ENCODE measurements at places on chromosomes 1 and 21.

DNA sequence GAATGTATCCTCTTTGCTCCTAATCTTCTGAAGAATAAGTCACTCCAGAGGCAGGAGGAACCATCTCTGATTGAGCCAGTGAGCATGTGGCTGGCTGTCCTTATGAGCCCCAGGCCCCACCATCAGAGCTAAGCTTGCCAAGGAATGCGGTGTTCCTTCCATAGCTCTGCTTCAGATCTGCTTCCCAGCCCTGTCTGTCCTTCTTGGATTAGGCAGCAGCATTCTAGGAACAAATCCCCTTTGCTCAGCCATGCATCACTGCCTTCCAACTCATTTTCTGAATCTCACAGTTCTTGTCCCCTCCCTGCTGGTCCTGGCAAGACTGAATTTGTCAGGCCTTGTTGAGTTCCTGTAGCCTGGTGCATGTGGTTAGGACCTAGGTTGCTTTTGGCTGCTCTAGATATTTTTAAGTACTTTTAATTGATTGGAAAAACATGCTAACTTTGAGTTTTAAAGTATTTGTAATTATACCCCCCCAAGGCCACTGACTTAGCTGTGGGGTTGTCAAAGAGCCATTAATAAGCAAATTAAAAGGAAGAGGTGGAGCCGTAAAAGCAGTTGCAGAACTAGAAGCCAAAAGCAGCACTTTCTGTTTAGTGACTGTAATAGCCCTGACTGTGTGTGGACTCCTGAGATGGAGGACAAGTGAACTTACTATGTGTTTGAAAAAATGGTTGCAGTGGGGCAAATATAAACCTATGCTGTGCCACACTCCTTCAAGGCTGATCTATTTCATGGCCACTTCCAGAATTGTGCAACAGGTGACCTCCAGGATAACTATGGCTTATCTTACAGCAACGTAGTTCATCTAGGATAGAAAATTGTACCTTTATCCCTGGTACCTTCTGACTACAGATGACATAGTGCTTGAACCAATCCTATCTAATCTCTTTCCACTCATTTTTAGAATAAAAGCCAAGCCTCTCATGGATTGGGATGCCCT, 61.3 kb upstream of the BACH1 start:
- DNase-seq: no peak

- no peak for DNase-seq
Observed at GRCh38 chr1:25088946-25089345, 143.4 kb downstream of the SYF2 start.

DNA sequence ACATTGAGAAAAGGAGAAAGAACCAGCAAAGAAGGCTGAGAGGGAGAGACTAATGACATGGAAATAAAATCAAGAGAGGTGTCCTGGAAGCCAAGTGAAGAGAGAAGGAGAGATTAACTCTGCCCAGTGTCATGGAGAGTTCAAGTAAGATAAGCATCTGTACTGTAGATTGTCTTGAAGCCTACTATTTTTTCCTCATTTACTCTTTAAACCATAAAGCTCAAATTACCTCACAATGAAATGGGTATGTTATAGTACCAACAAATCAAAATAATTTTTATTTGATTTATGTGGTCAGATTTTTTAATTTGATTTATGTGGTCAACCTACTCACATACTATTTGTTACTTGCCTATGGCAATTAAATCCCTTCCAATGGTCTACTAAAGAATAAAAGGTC, 5.2 kb upstream of the PALMD start:
- DNase-seq: no peak

DNA sequence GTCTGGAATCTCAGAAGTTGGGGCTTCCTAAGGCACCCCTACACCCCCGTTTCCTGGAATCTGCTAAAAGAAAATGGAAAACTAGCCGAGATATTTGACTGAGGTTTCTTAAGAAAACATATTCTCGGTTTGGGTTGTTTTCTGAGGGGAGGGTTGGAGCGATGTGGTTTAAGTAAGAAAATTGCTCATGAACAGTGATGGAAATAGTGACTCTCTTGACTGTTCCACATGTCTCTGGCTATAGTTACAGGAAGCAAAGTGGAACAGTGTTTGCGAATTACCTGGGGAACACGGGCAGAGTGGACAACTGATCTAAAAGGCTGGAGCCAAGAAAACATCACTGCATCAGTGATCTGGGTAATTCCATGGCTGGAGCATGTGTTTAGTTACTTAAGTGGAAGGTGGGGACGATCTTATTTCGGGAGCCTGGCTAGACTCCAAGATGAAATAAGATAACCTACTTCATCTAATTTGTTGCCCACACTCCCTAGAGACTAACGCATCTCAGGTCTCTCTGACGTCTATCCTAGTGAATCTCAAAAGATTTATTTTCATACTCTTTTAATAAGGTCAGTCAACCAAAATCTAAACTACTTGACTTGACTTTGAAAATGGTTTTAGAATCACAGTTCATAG, 92.4 kb downstream of the KCNJ15 start:
- DNase-seq: no peak

GRCh38 chr1:229832695-229833094, 206.6 kb downstream of the URB2 start:
- no peak for DNase-seq

- DNase-seq: no peak
Observed at GRCh38 chr1:45643978-45644377, 20.1 kb upstream of the CCDC17 start.

- no peak for DNase-seq
Observed at GRCh38 chr21:39388038-39388810, 39.3 kb upstream of the HMGN1 start.

- DNase-seq: no peak
Observed at GRCh38 chr1:170853867-170854266, 81.5 kb upstream of the MROH9 start.

DNA sequence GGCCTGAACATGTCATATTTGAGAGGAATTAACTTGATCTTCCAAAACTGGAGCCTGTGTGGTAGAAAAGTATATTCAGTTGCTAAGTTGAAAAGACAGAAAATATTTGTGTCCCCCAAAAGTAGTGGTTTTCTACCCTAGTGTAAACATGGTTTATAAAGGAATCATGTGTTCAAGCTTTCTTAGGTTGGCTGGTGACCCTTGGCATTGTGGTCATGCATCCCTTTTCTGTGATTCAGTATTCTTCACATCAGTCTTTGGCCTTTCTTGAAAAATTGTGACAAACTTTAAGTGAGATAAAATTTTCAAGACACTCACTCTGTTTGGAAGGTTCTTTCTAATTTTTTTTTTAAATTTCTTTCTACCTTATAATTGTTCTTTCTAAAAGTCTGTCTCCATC, 193.2 kb downstream of the DHRS3 start:
- DNase-seq: no peak

- no peak for DNase-seq
Observed at GRCh38 chr1:37994886-37995566, 5.2 kb upstream of the SF3A3 start.

DNA sequence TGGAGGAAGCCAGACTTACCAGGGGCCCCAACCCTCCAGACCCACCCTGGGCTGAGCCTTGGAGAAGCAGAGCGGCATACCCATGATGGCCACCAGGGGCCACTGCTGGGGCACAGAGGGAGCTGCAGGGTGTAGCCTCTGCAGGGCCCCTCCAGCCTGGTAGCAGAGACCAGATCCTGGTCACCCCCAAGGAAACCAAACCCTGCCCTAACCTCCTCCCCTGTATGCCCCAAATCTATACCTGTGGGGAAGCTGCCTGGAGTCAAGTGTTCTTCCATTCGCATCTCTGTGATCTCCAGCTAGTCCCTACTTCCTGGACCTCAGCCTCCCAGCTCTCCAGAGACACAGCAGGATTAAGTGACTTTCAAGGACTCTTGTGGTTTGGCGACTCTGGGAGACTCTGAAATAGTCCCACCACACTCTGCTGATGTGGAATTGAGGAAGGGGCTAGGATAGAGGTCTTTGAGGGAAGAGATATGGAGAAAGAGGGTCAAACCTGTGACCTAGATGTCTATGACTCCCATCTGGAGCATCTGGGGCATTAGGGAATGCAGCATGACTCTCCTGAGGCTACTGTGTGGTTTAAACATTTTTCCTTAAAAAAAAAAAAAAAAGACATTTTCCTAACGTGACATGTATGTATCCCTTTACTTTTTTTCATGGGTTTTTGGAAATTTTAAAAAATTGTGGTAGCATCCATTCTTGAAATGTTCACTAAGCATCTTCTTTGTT, 119.2 kb upstream of the IPO9 start:
- DNase-seq: no peak

DNA sequence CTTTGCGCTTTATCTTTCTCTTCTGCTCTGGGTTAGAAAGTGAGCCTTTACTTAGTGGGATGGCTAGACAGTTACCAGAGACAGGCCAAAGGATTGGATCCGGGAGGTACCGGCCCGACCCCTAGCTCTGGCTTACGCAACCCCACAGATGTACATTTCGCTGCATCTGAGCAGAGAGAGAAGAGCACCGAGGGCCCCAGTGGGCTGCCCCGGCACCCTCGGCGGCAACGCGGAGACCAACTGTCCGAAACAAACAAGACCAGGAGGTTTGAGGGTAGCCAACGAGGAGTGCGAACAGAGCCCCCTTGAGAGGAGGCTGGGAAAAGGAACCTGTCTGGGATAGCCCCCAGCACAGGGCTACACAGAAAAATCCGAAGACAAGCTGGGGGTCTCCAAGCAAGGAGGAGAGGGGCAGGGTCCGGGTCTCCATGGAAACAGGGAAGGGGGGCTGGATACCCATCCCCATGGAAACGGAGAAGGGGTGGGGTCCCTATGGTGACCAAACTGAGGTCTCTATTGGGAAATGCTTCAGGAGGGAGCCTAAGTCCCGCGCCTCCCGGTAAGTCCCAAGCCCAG, 373 bp downstream of the MTF1 start:
- DNase-seq: no peak

DNA sequence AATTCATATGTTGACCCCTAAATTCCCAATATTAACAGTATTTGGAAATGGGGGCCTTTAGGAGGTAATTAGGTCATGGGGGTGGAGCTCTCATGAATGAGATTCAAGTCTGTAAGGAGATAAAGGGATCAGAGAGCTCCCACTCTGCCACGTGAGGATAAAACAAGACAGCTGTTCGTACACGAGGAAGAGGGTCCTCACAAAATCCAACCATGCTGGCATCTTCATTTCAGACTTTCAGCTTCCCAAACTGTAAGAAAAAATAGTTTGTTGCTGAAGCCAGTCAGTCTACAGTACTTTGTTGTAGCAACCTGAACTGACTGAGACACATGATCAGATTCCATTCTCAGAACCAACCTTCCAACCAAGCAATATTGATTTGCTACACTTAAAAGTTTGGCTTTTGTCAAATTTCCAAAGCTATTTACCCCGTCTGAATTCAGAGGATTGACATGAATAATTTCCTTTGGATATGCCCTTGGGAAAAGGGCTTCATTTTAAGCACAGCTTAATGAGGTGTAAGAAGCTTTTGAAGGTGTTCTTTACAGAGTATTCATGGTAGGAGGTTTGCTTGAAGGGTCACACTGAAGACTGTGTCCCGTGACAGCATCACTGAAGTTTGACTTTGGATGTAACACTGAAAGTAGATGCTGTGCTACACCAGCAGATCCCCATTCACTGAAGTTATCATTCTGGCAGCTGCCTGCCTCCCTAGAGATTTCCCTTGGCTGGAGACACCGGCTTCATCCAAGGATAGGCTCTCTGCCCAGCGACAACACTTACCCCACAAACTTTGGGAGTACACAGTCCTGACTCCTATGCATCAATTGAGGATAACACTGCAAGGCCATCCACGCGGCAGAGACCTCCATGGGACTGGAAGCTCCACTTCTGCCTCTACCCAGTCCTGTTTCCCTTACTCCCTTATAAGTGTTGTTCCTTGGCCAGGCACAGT, 4.9 kb upstream of the OMA1 start:
- no peak for DNase-seq

- peak; percentile 33 for DNase-seq
Observed at GRCh38 chr1:162349635-162350330, 26.9 kb downstream of the SPATA46 start.

DNA sequence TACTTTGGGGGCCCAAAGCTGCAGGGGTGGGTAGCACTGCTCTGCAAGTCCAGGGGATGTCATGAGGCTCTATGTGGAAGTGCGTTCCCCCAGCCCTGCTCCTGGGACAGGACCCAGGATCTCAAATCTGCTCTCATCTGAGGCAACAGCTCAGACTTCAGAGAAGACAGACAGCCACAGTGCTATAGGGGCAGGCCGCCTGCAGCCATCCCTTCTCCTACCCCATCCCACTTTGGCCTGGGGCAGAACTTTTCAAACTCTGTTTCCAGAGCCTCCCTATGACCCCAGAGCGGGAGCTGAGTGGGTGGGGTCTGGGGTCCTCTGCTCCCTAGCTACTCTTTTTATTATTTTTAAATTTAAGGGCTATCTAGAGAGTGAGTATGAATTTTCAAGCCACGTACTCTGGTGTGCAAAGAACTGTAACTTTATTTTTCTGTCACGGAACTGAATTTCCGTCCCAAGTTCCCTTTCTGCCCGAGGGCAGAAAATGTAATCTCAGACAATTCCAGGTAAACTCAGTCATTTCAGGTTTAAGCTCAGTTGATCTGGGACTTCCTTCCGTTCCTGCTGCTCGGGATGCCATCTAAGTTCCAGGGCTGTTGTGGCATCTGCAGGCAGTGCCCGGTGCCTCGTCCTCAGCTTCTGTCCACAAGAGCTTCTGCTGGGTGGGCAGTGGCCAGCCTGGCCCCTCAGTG, 98.3 kb downstream of the ACTL8 start:
- DNase-seq: no peak

- DNase-seq: no peak
Observed at GRCh38 chr1:119159111-119159510, 18.7 kb upstream of the WARS2 start.

- DNase-seq: no peak
Observed at GRCh38 chr21:31410499-31411131, 66.6 kb upstream of the TIAM1 start.

- no peak for DNase-seq
Observed at GRCh38 chr1:20476265-20477038, 9.6 kb downstream of the CAMK2N1 start.

DNA sequence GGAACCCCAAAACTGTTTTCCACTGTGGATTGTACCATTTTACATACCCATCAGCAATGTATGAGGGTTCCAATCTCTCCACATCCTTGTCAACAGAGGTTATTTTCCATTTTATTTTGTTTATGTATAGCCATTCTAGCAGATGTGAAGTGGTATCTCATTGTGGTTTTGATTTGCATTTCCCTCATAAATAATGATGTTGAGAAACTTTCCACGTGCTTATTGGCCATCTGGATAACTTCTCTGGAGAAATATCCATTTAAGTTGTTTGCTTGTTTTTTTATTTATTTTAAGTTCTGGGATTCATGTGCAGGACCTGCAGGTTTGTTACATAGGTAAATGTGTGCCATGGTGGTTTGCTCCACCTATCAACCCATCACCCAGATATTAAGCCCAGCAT, 280.2 kb upstream of the USP25 start:
- no peak for DNase-seq

DNA sequence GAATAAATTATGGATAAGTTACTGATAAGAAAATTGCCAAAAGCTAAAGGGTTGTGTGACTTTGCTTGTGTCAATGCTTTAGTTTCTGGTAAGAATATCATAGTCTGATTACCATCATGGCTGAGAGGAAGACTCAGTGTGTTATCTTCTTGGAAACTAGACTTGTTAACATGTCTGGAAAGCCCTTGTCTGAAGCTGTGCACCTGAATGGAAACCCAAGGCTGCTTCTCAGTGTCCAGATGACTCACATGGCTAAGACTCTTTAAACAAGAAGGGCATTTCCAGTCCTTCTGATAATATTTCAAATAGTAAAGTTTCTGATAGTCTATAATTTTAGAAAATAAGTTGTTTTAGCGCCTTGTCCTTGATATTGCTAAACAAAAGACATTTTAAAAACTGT, 1092.7 kb downstream of the PLA2G4A start:
- DNase-seq: no peak

All from fibroblast of skin of left biceps (primary cell).